ENCODE measurements at places on chromosomes 7 and 10.
A peak's percentile ranks its signal among the peaks of the same experiment; 100 is the strongest.

GRCh38 chr10:120961795-120962755, 110.9 kb downstream of the WDR11 start:
- H3K36me3 ChIP-seq: no peaks in the 10 kb centered on the region
- DNase-seq: no peak
- H3K27ac ChIP-seq: no peak overlapping the region
- no peaks in the 10 kb centered on the region for H3K27me3 ChIP-seq
- H3K4me3 ChIP-seq: no peak overlapping the region
- H3K4me1 ChIP-seq: no peaks in the 10 kb centered on the region

DNA sequence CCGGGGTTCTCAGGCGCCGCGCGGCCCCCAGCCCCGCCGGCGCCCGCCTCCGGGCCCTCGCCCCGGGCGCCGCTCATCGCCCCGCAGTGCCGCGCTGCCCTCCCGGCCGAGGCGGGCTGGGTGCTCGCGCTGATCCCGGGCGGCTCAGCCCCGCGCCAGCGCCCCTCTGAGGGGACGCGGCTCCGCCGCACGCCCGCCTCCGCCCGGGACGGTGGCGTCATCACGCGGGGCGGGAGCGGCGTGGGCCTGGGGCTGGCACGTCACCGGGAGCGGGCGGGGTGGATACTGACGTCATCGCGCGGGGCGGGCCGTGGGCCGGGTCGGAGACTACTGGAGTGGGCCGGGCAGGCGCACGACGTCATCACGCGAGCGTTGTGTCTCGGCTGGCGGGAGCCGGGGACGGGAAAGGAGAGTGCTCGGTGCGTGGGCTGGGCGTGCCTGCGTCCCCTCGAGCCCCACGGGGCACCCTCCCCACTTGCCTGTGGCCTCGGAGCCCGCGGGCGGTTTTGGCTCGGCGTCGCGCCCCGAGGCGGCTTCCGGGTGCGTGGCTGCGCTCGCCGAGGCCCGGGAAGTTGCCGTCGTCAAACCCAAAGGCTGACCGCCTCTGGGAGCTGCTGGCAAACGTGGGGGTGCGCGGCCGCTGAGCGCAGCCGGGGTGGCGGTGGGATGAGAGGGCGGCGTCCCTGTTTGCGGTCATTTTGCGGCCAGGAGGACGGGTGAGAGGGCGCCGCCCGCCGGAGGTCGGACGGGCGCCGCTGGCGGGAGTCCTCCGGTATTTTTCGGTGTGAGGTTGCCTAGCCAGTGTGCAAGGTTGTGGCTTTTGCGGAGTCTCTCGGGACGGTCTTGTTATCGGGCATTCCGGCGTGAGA, at the start of gene ESYT2:
Gene ESYT2, minus strand, starts transcription at position 168 of the 869 bp plus-strand sequence. Its CDS starts 91 bp downstream, at position 77.
- H3K4me1 ChIP-seq: peaks cover 16% of the 10 kb centered on the region
- peak within 1 kb of the TSS; percentile 69 for H3K4me3 ChIP-seq
- no peaks in the 10 kb centered on the region for H3K36me3 ChIP-seq
- peaks cover 7% of the 10 kb centered on the region for H3K27me3 ChIP-seq

GRCh38 chr10:10987111-10987510, 30.6 kb upstream of the CELF2 start:
- H3K4me3 ChIP-seq: no peak overlapping the region
- no peaks in the 10 kb centered on the region for H3K27me3 ChIP-seq
- DNase-seq: no peak
- H3K36me3 ChIP-seq: no peaks in the 10 kb centered on the region
- no peaks in the 10 kb centered on the region for H3K4me1 ChIP-seq
- no peak overlapping the region for H3K27ac ChIP-seq

GRCh38 chr10:1119501-1119900, 63.3 kb downstream of the WDR37 start:
- no peak overlapping the region for H3K4me3 ChIP-seq
- H3K4me1 ChIP-seq: no peaks in the 10 kb centered on the region
- H3K27ac ChIP-seq: no peak overlapping the region
- DNase-seq: no peak
- peaks cover 92% of the 10 kb centered on the region for H3K36me3 ChIP-seq

GRCh38 chr7:84720456-84721097, 466.3 kb downstream of the SEMA3D start:
- no peaks in the 10 kb centered on the region for H3K36me3 ChIP-seq
- no peak overlapping the region for H3K4me3 ChIP-seq
- no peak for DNase-seq

DNA sequence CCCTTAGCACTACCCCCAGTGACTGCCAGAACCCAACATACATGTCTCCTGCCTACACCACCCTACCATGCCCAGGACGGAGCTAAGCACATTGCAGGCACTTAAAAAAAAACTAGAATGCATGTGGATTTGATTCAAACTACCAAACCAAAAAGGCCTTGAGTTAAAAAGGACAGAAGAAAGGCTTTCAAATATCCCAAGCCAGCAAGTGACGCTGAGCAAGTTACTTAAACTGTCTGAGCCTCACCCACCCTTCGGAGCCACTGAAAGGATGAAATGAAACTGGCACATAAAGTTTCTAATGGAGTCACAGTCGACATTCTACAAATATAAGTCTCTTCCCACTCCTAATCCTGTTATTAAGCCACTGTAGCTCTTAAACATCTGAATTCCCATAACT, 1.8 kb downstream of the CPXM2 start:
- no peak for DNase-seq
- no peaks in the 10 kb centered on the region for H3K4me1 ChIP-seq
- no peak overlapping the region for H3K27ac ChIP-seq
- no peaks in the 10 kb centered on the region for H3K27me3 ChIP-seq

DNA sequence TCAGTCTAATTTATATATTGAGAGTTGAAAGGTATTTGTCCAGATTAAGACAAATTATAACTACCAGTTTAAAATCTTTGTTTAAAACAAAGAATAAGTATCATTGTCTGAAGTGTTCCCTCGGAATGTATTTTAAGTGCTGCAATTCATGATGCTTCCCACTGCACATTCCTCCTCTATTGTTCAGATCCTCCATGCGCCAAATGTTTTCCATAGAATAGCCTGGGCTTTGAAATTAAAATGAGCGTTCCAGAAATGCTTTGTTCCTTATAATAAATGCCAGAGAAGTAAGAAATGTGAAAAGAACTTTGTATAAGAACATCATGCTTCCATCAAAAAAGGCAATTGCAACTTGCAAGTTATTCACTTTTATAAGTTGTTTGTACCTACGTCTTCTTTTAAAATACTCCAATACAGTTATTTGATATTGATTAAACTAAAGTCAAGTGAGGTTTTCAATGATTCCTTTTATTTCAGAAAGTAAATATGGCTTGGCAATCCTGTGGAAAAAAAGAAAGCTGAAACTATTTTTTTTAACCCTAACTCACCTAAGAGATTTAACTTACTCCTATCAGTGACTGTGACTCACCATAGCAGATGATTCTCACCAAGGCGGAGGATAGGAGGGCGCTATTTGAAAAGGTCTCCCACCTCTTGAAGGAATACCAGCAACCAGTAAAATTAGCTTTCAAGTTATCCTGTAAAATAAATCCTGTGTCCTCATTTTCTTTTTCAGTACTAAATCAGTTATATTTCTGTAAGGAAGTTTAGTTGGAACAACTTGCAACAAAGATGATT, 85.8 kb downstream of the CTNNA3 start:
- H3K27ac ChIP-seq: no peak overlapping the region
- no peak for DNase-seq
- no peaks in the 10 kb centered on the region for H3K4me1 ChIP-seq
- no peak overlapping the region for H3K4me3 ChIP-seq

DNA sequence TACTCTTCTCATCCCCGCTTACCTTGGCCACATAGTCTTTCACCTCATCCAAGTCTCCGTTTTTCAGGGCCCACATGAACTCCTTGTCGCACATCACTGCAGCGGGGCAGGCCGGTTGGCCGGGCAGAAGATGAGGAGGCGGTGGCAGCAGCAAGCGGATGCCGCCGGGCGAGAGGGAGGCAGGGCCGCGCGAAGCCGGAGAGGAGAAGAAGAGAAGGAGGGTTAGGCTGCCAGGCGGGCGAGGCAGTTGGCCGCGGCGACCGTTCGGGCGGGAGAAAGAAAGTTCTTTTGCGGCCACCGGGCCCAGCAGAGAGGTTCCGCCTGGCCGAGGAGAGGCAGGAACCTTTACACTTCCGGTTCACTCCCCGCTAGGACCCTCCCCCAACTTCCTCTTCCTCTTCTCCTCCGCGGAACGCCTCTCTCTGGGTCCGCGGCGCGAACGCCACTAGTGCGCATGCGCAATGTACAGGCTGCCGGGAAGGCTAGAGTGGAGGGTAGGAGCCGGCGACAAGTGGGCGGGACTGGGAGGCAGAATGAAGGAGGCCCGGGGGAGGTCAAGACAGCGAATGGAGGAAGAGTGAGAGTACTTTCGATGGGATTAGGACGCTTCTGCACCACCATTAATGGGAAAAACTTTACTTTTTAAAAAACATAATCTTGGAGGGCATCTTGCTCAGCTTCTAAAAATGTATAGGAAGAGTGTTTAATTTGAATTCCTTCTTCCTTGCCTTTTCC, at the start of gene MTPN:
Gene MTPN, minus strand, starts transcription at position 353 of the 735 bp plus-strand sequence. Its CDS starts 259 bp downstream, at position 94.
- no peaks in the 10 kb centered on the region for H3K27me3 ChIP-seq
- peak within 1 kb of the TSS; percentile 91 for H3K4me3 ChIP-seq
- peaks cover 64% of the 10 kb centered on the region for H3K4me1 ChIP-seq
- DNase-seq: peak; percentile 97

- no peak overlapping the region for H3K27ac ChIP-seq
- peak; percentile 79 for DNase-seq
- H3K4me1 ChIP-seq: peaks cover 30% of the 10 kb centered on the region
- H3K4me3 ChIP-seq: no peak overlapping the region
These were observed 14.7 kb downstream of the LZTS2 start for GRCh38 chr10:101014230-101014884.

- no peaks in the 10 kb centered on the region for H3K27me3 ChIP-seq
- H3K4me1 ChIP-seq: no peaks in the 10 kb centered on the region
- no peak overlapping the region for H3K27ac ChIP-seq
- DNase-seq: no peak
These were observed 11.9 kb downstream of the LRRC4 start for GRCh38 chr7:128019288-128019687.

GRCh38 chr10:93917821-93918220, 24.0 kb downstream of the SLC35G1 start:
- no peaks in the 10 kb centered on the region for H3K36me3 ChIP-seq
- no peaks in the 10 kb centered on the region for H3K4me1 ChIP-seq
- no peak overlapping the region for H3K27ac ChIP-seq
- no peak for DNase-seq

- H3K27me3 ChIP-seq: no peaks in the 10 kb centered on the region
- no peak for DNase-seq
- peaks cover 62% of the 10 kb centered on the region for H3K36me3 ChIP-seq
- no peak overlapping the region for H3K27ac ChIP-seq
These were observed 11.9 kb upstream of the ERVW-1 start for GRCh38 chr7:92489634-92490033.
